ENCODE measurements at places on chromosomes 2 and 18.

GRCh38 chr2:226180281-226180884 is 619.2 kb downstream of the IRS1 start:
- H3K4me1 ChIP-seq: peaks cover 47% of the 10 kb centered on the region
- peak overlapping the region; percentile 88 for H3K27ac ChIP-seq
- DNase-seq: peak; percentile 23
- no peaks in the 10 kb centered on the region for H3K27me3 ChIP-seq
- no peaks in the 10 kb centered on the region for H3K36me3 ChIP-seq
- no peak overlapping the region for H3K4me3 ChIP-seq

- no peak overlapping the region for H3K4me3 ChIP-seq
- H3K4me1 ChIP-seq: peaks cover 5% of the 10 kb centered on the region
These were observed 87.0 kb upstream of the CERS6 start for GRCh38 chr2:168369031-168369430.

GRCh38 chr2:107775791-107776190 is 50.9 kb upstream of the RGPD4 start:
- H3K27ac ChIP-seq: no peak overlapping the region
- no peak for DNase-seq
- no peaks in the 10 kb centered on the region for H3K36me3 ChIP-seq
- peaks cover 6% of the 10 kb centered on the region for H3K27me3 ChIP-seq

- DNase-seq: peak; percentile 52
- no peak overlapping the region for H3K27ac ChIP-seq
- H3K27me3 ChIP-seq: no peaks in the 10 kb centered on the region
- H3K4me1 ChIP-seq: peaks cover 25% of the 10 kb centered on the region
- no peak overlapping the region for H3K4me3 ChIP-seq
These were observed 10.5 kb upstream of the CDK15 start for GRCh38 chr2:201795607-201796477.

DNA sequence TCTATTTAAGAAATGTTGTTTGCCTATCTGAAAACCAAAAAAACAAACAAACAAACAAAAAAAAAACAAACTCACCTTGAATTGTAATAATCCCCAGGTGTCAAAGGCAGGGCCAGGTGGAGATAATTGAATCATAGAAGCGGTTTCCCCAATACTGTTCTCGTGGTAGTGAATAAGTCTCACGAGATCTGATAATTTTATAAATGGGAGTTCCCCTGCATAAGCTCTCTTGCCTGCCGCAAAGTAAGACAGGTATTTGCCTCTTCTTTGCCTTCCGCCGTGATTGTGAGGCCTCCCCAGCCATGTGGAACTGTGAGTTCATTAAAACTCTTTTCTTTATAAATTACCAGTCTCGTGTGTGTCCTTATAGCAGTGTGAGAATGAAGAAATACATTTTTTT is 1180.7 kb upstream of the CRIM1 start:
- peak overlapping the region; percentile 54 for H3K27ac ChIP-seq
- no peaks in the 10 kb centered on the region for H3K27me3 ChIP-seq

GRCh38 chr2:191318729-191319078 is 73.5 kb downstream of the MYO1B start:
- no peaks in the 10 kb centered on the region for H3K27me3 ChIP-seq
- peak overlapping the region; percentile 76 for H3K27ac ChIP-seq
- peaks cover 13% of the 10 kb centered on the region for H3K36me3 ChIP-seq
- peaks cover 65% of the 10 kb centered on the region for H3K4me1 ChIP-seq
- peak; percentile 32 for DNase-seq
- H3K4me3 ChIP-seq: no peak overlapping the region

- no peaks in the 10 kb centered on the region for H3K27me3 ChIP-seq
- H3K4me3 ChIP-seq: no peak overlapping the region
- H3K4me1 ChIP-seq: no peaks in the 10 kb centered on the region
- DNase-seq: no peak
These were observed 993.1 kb upstream of the TMEFF2 start for GRCh38 chr2:193187816-193188215.

- DNase-seq: no peak
- H3K4me1 ChIP-seq: peaks cover 48% of the 10 kb centered on the region
- H3K36me3 ChIP-seq: no peaks in the 10 kb centered on the region
- H3K27me3 ChIP-seq: peaks cover 16% of the 10 kb centered on the region
These were observed 4.4 kb downstream of the EHD3 start for GRCh38 chr2:31238126-31238905.

DNA sequence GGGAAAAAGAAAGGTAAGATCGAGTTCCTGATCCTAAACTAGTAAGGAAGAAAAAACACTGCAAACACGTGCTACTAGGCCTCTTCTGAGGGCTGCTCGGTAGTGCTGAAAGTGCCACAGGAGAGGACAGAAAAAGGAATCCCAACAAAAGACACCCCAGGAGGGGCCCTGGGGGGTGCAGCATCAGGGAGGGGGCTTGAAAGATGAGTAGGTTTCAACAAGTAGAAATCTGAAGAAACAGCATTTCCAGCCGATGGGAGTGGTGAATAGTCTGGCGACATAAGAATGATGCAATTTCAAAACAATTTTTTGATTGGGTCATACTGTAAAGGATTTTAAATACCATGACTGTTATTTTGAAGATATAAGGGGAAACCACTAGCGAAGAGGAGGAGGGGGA is 98.6 kb downstream of the NOL10 start:
- peaks cover 65% of the 10 kb centered on the region for H3K36me3 ChIP-seq
- H3K27ac ChIP-seq: peak overlapping the region; percentile 59
- H3K4me3 ChIP-seq: no peak overlapping the region
- no peak for DNase-seq

GRCh38 chr2:56001947-56002346 is 78.4 kb upstream of the EFEMP1 start:
- H3K36me3 ChIP-seq: no peaks in the 10 kb centered on the region
- H3K4me1 ChIP-seq: no peaks in the 10 kb centered on the region
- no peak overlapping the region for H3K4me3 ChIP-seq
- no peak for DNase-seq

DNA sequence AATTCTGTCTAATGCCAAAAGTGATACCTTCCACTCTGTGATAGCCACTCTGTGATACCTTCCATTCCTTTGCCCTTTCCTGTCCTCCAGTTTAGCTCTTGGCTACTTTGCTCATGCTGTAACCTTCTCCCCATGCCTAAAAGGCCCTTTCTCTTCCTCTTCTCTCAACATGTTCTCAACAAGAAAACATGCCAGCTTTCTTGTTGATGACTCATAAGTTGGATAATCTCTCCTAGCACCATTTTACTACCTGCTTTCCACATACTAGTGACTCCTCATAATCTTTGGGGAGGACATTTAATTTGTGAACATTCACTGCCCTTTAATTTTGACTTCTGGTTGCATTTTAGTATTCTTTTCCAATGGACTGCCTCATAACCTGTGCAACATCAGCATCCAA is 55.9 kb upstream of the NT5C1B start:
- peaks cover 5% of the 10 kb centered on the region for H3K36me3 ChIP-seq
- peak overlapping the region; percentile 34 for H3K27ac ChIP-seq
- no peak overlapping the region for H3K4me3 ChIP-seq
- peaks cover 5% of the 10 kb centered on the region for H3K27me3 ChIP-seq
- DNase-seq: no peak

DNA sequence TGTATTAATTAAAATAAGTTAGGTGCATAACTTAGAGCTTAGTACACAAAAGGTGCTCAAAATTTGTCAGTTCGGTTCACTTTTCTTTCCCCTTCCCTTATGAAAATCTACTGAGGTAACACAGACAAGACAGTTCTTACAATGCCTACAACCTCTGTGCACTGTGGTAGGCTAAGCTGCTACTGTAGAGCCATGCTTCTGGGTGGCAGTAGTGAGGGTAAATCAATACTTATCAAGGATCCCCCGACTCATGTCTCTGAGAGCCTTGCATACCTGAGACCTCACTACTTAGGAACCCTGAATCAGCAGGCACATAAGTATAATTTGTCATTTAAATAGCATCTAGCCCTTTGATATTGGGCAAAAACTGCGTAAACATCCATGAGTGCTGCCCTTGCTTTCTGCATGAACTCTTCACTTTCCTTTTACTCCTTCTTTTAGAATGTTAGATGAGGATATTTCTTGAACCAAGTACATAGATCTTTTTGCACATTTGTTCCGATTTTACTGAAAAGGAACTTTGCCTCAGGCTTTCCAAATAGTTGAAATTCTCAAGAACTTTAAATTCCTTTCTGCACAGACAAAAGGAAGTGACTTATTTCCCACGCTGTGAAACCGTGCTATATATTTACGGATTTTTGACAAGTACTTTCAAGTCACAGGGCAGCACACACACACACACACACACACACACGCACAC is 234.4 kb downstream of the TRIB2 start:
- no peaks in the 10 kb centered on the region for H3K36me3 ChIP-seq
- H3K4me1 ChIP-seq: no peaks in the 10 kb centered on the region
- H3K27me3 ChIP-seq: peaks cover 2% of the 10 kb centered on the region
- DNase-seq: no peak

- no peaks in the 10 kb centered on the region for H3K27me3 ChIP-seq
- H3K4me1 ChIP-seq: no peaks in the 10 kb centered on the region
- no peak overlapping the region for H3K4me3 ChIP-seq
- DNase-seq: no peak
- no peaks in the 10 kb centered on the region for H3K36me3 ChIP-seq
These were observed 2092.7 kb upstream of the PIK3C3 start for GRCh38 chr18:39862341-39862740.

GRCh38 chr2:147806846-147807245 is 38.0 kb upstream of the ACVR2A start:
- no peak for DNase-seq
- H3K27ac ChIP-seq: no peak overlapping the region
- H3K4me3 ChIP-seq: no peak overlapping the region
- no peaks in the 10 kb centered on the region for H3K36me3 ChIP-seq
- H3K4me1 ChIP-seq: peaks cover 6% of the 10 kb centered on the region
- H3K27me3 ChIP-seq: no peaks in the 10 kb centered on the region

DNA sequence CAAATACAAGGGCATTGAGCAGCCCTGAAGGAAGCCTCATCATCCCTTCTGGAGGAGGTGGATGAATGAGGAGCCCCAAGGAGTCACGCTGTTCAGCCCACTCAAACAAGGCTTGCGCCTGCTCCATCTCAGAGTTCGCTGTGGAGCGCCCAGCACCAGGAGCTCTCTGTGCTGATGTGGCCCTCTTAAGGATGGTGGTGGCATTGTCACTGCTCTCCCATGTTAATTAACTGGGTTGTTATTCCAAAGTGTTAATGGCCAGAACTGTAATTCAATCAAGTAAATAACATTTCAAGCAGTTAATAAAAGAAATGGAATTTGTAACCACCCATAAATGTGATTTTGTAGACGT is 726.0 kb upstream of the RAB6C start:
- no peaks in the 10 kb centered on the region for H3K36me3 ChIP-seq
- peaks cover 13% of the 10 kb centered on the region for H3K27me3 ChIP-seq
- peak; percentile 18 for DNase-seq
- no peak overlapping the region for H3K4me3 ChIP-seq
